CD4-positive, alpha-beta T cell treated with Interleukin-10 for 1 hour (primary cell): ENCODE measurements at places on chromosomes 6 and 20.

DNA sequence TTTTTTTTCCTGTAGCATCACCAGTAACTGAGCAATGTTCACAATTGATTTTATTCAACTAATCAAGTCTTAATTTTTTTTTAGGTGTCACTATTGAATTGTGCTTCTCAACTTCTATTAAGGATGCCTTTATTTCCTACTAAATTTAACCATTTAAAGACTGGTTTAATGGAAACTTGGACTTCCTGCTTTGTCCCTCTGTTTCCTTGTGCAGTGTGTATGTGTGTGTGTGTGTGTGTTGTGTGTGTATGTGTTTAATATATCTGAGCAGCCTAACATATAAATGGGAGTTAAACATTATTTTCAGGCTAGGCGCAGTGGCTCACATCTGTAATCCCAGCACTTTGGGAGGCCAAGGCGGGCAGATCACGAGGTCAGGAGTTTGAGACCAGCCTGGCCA lies 1.8 kb downstream of the SERPINB6 start:
- DNase-seq, result no peak

- no peak for DNase-seq
Measured at GRCh38 chr20:62387933-62388635, 1.2 kb downstream of the RPS21 start.

GRCh38 chr20:50348096-50348495 lies 157.5 kb downstream of the CEBPB start:
- DNase-seq, result peak; percentile 15

- no peak for DNase-seq
Measured at GRCh38 chr6:142878407-142878806, 66.6 kb downstream of the HIVEP2 start.

GRCh38 chr6:11909696-11910132 lies 102.4 kb upstream of the HIVEP1 start:
- DNase-seq, result no peak

DNA sequence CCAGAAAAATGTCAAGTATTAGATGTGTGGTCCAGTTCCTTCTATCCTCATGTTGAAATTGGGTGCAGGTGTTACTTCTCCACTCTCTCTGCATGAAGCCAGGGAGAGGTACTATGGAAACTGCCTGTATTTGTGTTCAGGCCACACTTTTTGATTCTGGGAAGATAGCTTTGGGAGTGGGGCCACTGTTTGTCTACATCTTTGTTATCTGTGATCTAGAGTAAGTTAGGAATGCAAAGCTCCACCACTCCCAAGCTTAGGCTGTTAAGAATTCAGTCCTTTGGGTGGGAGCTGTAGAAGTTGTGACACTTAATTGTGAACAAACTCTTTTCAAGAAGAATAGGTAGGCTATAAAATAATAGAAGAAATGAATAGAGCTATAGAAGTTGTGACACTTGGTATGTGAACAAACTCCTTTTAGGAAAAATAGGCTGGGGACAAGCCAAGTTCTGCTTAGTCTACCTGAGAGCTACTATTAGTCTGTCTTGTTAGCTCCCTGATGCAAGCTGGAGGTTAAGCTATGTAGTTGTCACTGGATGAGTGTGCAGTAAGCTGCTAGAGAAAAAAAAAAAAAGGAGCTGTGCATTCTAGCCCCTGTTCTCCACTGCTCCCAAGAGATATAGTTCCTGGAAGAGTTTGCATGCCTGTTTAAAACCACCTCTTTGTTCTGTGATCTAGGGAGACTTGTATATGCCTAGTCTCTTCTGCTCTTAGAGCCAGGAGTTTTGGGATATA lies 7.1 kb upstream of the GFRAL start:
- no peak for DNase-seq

DNA sequence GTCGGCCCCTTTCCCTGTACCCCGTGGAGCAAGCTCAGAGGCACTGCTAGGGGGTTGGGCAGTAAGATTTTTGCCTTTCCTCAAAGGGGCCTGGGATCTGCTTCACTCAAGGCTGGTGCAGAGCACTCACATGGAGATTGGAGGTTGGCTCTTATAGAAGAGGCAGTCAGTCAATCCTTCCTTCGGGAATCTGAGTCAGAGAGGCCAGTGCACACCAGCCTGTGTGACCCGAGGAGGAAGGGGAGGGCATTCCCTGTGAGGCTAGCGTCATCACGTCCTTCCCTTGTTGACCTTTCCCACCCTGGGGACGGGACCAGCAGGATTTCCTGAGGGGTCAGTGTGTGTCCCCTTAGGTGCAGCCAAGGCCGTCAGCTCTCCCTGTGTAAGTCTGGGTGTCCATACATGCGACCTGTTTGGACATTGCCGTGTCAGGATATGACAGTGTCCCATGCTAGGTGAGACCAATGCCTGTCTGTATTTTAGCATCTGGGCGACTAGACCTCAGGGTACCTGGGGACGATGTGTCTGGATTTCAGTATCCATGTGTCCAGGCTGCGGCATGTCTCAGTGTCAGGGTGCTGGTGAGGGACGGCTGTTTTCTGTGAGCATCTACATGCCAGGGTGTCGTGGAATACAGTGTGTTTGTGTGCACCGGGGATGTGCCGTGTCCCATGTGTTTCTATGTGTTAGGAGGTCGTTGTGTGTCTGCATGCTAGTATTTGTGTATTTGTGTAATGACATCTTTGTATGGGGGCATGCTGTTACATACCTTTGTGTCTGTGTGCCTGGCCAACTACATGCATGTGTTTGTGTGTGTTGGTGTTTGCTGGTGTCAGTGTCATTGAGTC lies 2.8 kb upstream of the ZNF512B start:
- DNase-seq, result no peak

GRCh38 chr6:56073761-56074160 lies 173.6 kb downstream of the COL21A1 start:
- DNase-seq, result no peak

DNA sequence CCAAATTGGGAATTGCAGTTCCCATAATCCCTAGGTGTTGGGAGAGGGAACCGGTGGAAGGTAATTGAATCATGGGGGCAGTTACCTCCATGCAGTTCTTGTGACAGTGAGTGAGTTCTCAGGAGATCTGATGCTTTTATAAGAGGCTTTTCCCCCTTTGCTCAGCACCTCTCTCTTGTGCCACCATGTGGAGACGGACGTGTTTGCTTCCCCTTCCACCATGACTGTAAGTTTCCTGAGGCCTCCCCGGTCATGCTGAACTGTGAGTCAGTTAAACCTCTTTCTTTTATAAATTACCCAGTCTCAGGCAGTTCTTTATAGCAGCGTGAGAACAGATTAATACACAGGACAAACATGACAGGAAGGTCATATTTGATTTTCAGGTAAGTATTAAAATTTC lies 25.3 kb upstream of the HECA start:
- DNase-seq, result peak; percentile 48

DNA sequence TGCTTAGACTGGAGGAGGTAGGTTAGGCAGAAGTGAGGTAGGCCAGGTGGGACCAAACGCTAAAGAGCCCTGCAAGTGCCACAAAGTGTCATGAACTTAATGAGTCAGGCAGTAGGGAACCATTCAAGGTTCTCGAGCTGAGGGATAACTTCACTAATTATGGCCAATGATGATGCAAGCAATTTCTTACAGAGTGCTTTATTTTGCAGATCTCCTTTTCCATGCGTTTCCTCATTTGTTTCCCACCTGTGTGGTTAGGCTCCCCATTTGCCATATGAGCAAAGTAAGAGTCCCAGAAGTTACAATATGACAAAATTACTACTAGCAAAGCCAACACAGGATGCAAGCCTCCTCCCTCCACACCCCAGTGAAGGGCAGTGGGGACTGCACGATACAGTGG lies 36.5 kb upstream of the PSMF1 start:
- no peak for DNase-seq

GRCh38 chr20:4082406-4083097 lies 67.2 kb upstream of the RNF24 start:
- DNase-seq, result peak; percentile 64

- no peak for DNase-seq
Measured at GRCh38 chr6:134398453-134398852, 80.5 kb upstream of the SGK1 start.

- peak; percentile 36 for DNase-seq
Measured at GRCh38 chr20:58014628-58015315, 213.7 kb downstream of the ANKRD60 start.

DNA sequence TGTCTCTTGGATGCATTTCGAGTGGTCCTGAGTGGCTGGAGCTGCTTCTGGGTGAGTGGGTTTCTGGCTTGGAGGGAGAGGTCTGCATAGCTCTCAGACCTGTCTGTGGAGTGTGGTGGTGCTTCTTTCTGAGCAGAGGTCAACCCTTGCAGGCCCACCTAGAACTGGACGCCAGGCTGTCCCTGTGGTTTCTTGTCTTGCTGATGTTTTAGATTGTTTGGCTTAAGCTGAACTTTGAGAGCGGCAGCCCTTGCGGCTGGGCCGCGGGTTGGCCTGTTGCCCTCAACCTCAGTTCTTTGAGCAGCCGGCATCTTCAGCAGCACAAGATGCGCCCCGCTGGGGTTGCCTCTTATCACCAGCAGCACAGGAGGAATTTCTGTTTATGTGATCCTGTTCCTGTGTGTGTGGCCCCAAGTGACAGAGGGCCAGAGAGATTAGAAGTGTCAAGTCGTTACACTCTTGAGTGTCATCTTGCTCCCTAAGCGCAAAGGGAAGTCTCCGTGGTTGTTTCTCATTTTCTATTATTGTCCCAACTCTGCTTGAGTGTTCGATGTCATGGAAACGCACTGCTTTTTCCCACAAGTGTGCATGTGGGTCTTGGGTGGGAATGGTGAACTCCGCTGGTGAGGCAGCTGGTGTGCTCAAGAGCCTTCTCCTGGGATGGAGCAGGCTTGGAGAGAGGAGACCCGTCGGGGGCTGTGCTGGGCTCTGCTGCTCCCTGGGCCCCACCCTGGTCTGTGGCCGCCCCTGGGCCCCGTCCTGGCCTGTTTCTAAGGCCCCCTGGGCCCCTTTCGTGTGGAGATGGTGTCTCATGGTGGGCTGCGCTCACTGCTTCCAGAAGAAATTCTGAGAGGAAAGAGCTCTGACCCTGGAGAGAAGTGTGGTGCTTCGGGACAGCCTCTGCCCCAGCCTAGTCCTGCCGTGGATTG lies 20.1 kb upstream of the SLC22A1 start:
- DNase-seq, result no peak
